Astrocyte of the cerebellum (primary cell): ENCODE measurements at places on chromosomes 3 and 15.

GRCh38 chr15:32668942-32669341 is 27.4 kb downstream of the SCG5 start:
- DNase-seq = no peak

DNA sequence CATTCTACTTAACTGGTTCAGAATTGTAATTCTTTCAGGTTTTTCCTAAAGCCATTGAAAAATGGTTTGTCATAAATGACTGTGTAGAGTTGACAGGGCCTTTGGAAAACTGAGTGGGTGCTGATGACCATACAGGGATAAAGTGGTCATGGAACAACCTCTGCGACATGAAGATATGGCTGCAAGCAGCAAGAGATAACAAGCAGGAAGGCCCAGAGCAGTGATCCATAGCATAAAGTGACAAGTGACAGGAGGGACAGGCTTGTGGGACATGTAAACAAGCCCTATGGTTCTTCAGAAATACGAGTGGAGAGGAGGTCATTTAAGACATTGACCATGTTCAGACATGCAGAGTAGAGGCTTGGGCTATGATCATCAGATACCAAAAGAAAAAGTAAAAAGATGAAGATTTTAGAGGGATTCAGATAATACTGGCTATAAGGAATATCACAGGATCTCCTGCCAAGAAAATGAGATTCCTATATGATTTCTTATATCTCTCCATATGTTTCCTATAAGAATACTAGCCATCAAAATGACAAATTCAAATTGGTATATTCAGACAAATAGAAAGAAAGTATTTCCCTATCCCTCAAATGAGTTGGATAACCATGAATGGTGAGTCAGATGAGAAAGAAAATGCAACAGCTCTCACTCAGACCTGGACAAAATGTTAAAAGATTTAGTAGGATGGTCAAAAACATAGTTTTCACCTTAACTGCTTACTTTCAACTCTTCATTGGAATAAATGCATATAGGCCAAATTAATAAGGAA is 827.6 kb upstream of the CFAP20DC start:
- DNase-seq = no peak

DNA sequence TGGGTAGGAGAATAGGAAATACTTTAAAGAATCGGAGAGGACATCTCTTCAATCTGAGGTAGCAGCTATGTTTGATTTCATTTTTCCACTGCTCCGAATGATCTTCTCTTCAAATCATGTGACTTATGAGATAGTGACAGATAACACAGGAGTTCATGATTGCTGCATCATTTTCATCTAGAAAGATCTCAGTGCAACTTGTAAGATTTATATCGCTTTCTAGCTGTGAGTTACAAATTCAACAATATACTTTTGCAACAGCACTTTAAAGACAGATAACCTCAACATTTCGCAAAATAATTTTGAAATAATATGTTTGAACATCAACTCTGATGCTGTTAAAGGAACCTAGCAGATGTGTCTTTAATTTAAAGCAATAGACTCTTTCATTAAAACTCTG is 99.9 kb upstream of the CCDC80 start:
- no peak for DNase-seq

- no peak for DNase-seq
These were observed 365 bp upstream of the PDCD6IP start for GRCh38 chr3:33798113-33798417.

- DNase-seq = no peak
These were observed 385.8 kb downstream of the TBC1D5 start for GRCh38 chr3:17356585-17356984.

DNA sequence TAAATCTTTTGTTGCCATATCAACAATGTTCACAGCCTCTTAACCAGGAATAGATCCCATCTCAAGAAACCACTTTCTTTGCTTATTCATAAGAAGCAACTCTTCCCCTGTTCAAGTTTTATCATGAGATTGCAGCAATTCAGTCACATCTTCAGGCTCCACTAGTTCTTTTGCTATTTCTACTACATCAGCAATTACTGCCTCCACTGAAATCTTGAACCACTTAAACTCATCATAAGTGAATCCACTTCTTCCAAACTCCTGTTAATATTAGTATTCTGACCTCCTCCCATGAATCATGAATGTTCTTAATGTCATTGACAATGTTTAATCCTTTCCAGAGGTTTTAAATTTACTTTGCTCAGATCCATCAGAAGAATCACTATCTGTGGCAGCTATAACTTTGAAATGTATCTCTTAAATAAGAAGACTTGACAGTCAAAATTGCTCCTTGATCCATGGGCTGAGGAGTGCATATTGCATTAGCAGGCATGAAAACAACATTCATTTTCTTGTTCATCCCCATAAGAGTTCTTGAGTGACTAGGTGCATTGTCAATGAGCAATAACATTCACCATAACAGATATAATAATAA is 205.9 kb downstream of the DTWD1 start:
- no peak for DNase-seq

GRCh38 chr3:104878395-104878794 is 488.3 kb upstream of the ALCAM start:
- DNase-seq = no peak

DNA sequence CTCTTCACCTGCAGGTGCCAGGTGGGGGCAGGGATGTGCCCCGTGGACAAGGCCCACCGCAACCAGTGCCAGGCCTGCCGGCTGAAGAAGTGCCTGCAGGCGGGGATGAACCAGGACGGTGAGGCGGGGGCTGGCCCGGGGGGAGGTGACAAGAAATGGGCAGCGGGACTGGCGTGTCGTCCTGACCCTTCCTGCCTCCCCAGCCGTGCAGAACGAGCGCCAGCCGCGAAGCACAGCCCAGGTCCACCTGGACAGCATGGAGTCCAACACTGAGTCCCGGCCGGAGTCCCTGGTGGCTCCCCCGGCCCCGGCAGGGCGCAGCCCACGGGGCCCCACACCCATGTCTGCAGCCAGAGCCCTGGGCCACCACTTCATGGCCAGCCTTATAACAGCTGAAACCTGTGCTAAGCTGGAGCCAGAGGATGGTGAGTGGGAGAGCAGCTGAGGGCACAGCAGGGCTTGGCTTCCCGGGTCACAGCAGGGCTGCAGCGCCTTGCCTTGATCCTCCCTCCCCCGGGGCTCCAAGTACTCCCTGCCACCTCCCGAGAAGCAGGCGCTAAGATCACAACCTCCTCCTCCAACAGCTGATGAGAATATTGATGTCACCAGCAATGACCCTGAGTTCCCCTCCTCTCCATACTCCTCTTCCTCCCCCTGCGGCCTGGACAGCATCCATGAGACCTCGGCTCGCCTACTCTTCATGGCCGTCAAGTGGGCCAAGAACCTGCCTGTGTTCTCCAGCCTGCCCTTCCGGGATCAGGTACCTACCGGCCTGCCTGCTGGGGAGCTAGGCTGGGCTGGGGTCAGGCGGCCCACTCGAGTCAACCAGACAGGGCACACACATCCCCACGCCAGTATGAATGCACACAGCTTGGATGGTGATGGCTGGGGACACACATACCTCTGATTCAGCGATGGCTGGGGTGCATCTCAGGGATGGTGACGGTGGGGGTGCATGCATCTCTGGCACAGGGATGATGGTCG is 1.7 kb downstream of the NR2E3 start:
- no peak for DNase-seq

DNA sequence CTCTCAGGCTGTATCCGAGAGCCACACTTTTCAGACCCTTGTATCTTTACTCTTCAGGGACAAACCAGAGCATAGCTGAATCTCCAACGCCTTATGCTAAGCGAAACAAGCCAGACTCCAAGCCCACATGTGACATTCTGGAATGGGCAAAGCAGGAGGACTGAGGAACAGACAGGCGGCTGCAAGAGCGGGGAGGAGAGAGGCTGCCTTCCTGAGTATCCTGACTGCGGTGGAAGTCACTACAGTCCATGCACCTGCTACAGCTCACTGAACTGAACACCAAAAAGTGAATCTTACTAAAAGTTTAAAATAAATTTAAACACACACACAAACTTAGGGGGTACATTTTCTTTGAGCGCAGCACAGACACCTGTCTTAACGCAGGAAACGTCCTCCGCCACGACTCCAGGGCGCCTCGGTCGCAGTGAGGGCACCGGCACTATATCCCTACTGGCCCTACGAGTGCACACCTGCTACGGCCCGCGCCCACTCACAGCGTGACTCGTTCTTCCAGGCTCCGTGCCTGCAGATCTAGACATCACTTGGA is 1.4 kb downstream of the CYFIP1 start:
- no peak for DNase-seq

DNA sequence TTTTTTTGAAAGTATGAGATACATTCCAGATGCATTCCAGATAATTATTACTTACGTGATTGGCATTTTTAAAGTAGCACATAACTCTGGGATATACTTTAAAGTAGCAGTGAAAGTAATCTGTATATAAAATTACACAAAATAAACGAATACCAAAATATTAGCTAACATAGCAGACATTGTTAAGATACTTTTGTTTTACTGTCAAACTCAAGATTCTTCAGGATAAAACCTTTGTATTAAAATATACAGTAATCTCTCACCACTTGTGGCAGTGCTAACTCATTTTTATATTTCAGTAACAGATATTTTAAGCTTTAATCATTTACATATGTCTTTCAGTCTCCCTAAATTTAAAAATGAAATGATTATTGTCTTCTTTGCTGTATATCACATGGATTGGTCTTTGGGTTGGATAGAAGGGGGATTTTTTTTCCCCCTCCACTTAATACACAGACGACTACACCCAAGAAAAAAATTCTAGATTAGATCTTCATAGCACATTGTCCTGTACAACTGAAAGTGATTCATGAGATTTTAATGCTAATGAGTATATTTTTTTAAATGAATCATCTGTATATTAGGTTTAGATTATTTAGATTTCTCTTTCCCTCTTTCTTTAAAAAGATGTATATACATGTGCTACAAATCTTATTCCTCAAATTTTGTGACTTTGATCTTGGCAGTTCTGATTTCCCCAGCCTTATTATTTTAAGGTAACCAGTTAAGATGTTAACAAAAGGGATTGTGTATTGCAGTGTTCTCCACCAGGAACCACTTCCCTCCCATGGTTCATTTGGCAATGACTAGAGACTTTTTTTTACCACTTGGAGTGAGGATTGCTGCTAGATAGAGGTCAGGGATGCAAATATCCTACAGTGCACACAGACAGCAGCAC is 24.5 kb upstream of the EBLN2 start:
- peak; percentile 42 for DNase-seq

DNA sequence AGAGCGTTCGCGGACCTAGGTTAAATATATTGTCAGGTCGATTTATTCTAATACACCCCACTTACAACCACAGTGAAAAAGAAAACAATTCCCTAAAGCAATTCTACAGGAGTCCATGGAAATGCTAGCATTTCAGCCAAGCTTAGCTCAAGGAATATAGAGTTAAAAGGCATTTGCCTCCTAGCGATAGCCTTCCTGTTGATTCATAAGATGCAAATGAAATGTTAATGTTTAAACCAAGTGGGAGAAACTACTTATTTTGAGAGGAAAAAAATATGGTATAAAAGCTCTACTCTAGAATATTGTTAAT is 1.7 kb upstream of the ALCAM start:
- DNase-seq = no peak

DNA sequence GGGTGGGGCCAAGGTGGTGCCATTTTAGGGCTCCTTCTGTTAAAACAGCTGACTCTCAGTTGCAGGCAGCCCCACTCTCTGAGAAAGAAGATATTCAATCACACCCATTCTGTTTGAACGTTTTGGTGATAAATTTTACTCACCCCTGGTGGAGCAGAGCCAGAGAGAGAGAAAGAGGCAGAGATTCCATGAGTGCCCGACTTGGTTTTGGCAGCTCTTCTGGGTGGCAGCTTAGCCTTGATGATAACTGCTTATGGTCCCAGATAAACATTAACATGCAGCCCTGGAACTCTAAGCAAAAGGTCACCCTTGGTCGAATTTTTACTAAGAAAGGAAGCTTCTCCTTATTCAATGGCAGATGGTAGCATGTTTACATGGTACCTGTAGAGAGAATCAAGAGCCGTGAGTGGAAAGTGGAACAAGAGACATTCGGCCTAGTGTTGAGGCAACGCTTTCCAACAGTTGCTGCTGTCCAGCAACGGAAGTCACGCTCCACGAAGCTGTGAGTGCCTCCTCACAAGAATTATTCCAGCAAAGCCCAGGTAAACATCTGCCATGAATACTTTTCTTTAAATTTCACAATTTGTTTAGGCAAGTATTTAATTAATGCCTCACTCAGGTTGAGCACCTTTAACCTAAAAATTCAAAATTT is 530.6 kb upstream of the ROBO2 start:
- DNase-seq = no peak

DNA sequence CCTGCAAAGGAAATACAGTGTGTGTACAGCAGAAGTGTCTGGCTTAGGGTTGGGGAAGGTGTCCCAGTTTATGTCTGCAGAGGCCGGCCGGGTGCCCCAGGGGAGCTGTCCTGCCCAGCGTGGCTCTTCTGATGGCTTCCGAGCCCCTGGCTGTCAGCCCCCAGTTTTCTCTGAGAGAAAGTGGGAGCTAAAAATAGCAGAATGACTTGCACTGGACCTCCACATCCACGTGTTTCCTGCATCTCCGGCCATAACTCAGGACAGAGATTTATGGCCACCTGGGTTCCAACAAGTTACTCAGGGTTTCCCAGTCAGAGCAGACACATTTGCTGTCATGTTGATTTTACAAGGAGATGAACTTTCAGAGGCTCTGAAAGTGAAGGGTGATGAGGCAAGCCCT is 192.0 kb downstream of the ATP10A start:
- DNase-seq = no peak

DNA sequence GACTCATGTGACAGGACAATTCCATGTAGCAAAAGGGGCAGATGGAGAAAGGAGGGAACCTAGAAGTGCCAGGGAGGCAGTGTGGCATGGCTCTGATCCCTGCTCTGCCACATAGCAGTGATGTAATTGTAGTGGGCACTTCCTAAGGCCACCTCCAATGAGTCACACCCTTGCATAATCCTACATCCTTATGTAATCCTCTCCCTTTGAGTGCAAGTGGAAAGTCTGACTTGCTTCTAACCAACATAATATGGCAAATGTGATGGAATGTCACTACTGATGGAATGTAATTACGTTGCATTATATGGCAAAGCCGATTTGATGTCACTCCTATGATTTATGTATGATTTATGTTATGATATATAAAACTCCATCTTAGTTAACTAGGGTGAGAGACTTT is 72.9 kb upstream of the ATP2C1 start:
- no peak for DNase-seq
